T-helper 1 cell (primary cell): ENCODE measurements at places on chromosomes 11 and 22.

DNA sequence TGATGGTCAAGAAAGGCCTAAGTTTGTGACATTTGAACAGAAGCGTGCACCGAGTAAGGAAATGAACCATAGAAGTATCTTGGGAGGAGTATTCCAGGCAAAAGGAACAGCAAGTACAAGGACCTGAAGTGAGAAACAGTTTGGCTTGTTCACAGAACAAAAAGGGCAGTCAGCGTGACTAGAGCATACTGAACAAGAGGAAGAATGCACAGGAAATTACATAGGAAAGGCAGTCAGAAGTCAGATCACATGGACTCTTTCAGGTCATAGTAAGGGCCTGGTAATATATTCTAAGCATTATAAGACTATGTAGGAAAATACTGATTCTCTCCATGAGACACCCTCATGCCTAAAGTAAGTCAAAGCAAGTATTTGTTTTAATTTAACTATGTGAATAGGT, 52.3 kb upstream of the GAB2 start:
- no peak for DNase-seq

- no peak for DNase-seq
These were observed 101.1 kb downstream of the ADAMTS15 start for GRCh38 chr11:130549393-130549999.

GRCh38 chr11:93904716-93905115, 54.3 kb upstream of the VSTM5 start:
- DNase-seq, result no peak

DNA sequence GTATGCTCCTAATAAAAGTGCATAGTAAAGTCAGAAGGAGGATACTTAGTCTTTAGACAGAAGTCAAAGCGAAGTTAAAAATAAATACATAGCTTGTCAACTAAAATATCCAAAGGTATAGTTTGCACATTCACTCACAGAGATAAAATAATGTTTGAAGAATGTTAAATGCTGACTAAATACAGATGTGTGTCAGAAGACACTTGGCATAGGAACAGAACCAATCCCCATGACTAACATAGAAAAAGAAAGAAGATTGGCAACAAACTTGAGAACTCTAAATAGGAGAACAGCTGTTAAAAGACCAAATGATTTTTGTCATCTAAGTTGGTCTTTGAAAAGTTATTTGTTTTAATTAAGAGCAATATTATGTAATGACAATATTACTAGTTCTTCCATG, 1172.1 kb upstream of the RAG2 start:
- DNase-seq, result no peak

GRCh38 chr11:57335023-57335342, 709 bp downstream of the SSRP1 start:
- DNase-seq, result no peak

DNA sequence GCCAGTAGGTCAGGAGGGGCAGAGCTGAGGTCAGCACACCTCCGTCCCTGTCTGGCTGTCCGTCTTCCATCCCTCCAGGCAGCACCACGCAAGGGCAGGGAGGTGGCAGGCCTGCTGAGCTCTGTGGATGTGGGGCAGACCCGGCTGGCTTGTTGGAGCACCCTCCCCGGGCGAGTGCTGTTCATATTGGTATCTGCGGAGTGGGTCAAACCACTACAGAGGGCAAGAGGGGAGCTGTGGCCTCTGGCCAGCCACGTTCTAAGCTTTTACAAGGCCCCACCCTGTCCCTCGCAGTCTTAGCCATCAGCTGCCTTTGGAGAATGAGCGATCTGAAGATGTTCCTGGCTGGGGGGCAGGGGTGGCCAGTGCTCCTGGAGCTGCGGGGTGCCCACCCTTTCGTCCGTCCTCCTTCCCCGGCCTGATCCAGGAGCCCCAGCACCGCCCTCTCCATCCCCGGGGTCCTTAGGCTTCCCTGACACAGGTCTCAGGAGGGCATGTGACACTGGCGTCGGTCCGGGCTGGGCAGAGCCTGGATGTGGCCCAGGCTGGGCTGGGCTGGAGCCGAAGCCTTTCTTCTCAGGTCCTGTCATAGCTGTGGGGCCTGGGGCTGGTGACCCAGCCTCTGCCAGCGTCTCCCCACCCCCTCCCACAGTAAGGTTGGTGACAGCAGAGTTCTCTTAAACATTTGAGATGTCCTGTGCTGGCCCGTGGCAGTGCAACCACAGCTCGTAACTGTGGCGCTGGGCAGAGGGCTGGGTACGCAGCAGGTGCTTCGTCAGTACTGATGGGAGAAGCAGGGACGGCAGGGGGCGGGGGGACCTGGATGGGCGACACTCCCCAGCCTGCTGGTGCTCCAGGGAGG, 31.7 kb upstream of the GRAMD4 start:
- no peak for DNase-seq
